ENCODE measurements at places on chromosomes 16 and 17. TPM values are rescaled to one million over a fixed set of nuclear protein-coding genes. Genes with fewer than 3 reads are reported as not detected.

Gene GLTPD2
- 15.1 TPM for total RNA-seq

Gene C1QTNF8
- total RNA-seq, result not detected

Gene KRTAP2-3
- not detected for total RNA-seq

Gene DNAH9
- total RNA-seq, result under 0.01 TPM

Gene FA2H
- 0.14 TPM for total RNA-seq

Gene SSTR5
- total RNA-seq, result not detected

Gene SP2
- total RNA-seq, result 2.2 TPM

GRCh38 chr16:78386557-78387324 lies 287.3 kb downstream of the WWOX start:
- H3K27me3 ChIP-seq, result no peaks in the 10 kb centered on the region
- no peaks in the 10 kb centered on the region for H3K36me3 ChIP-seq
- no peak overlapping the region for H3K27ac ChIP-seq
- H3K4me1 ChIP-seq, result peaks cover 3% of the 10 kb centered on the region

- no peaks in the 10 kb centered on the region for H3K27me3 ChIP-seq
- no peak overlapping the region for H3K4me3 ChIP-seq
- H3K4me1 ChIP-seq, result no peaks in the 10 kb centered on the region
- H3K27ac ChIP-seq, result no peak overlapping the region
Measured at GRCh38 chr16:82655720-82656490, 29.1 kb downstream of the CDH13 start.

- H3K36me3 ChIP-seq, result no peaks in the 10 kb centered on the region
- H3K4me3 ChIP-seq, result no peak overlapping the region
- no peaks in the 10 kb centered on the region for H3K27me3 ChIP-seq
- DNase-seq, result no peak
- peaks cover 11% of the 10 kb centered on the region for H3K4me1 ChIP-seq
- peak overlapping the region; percentile 14 for H3K27ac ChIP-seq
Measured at GRCh38 chr16:76879420-76879819, 311.6 kb upstream of the MON1B start.

DNA sequence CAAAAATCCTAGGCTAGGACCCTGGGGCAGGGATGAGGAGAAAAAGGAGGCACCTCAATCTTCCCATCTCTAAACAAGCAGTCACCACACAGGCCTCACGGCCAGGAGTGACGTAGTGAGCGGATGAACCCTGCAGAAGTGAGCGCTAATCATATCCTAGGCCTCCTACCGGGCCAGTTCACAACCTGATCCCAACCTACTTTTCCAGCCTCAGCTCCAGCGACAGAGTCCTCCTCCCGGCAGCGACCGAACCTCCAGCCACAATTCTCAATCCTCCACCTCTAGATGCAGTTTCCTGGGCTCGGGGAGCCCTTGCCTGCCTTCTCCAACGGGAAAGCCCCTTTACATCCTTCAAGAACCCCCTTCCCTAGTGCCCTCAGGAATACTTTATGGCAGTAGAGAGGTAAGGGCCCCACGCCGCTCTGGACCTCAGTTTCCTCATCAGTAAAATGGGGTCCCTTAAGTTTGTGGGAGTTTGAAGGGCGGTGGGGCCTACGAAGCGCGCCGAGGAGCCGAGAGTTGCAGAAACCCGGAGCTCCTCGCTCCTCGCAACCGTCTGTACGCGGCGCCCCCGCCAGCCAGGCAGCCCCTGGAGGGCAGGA lies 1.4 kb downstream of the ZNF668 start:
- H3K4me1 ChIP-seq, result peaks cover 22% of the 10 kb centered on the region
- DNase-seq, result no peak
- peak overlapping the region; percentile 94 for H3K4me3 ChIP-seq
- peaks cover 4% of the 10 kb centered on the region for H3K36me3 ChIP-seq

DNA sequence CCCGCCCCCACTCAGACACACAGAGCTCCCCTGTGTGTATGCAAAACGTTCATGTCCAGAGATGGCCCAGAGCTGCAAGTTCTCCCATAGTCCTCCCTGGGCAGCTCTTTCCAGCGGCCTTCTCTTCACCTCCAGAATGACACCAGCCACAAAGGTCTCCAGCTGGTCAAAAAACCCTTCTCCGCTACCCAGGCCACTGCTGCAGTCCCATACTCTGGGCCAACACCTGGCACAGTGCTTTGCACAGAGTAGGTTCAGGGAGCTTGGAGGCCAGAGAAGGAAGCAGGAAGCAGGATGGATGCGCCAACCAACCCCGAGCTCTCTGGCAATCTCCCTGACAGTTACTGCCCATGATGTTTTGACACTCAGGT lies 1.1 kb upstream of the STAT5B start:
- H3K4me3 ChIP-seq, result no peak overlapping the region
- no peaks in the 10 kb centered on the region for H3K27me3 ChIP-seq
- H3K4me1 ChIP-seq, result peaks cover 29% of the 10 kb centered on the region
- no peaks in the 10 kb centered on the region for H3K36me3 ChIP-seq
- H3K27ac ChIP-seq, result peak overlapping the region; percentile 99
- DNase-seq, result no peak

- no peak overlapping the region for H3K27ac ChIP-seq
- no peak overlapping the region for H3K4me3 ChIP-seq
- no peak for DNase-seq
- no peaks in the 10 kb centered on the region for H3K27me3 ChIP-seq
Measured at GRCh38 chr17:47867813-47868533, 17.0 kb upstream of the SP6 start.

- no peak for DNase-seq
- H3K27ac ChIP-seq, result no peak overlapping the region
- H3K4me1 ChIP-seq, result no peaks in the 10 kb centered on the region
- H3K4me3 ChIP-seq, result no peak overlapping the region
- no peaks in the 10 kb centered on the region for H3K36me3 ChIP-seq
Measured at GRCh38 chr17:36689089-36689667, 87.8 kb downstream of the MRM1 start.

DNA sequence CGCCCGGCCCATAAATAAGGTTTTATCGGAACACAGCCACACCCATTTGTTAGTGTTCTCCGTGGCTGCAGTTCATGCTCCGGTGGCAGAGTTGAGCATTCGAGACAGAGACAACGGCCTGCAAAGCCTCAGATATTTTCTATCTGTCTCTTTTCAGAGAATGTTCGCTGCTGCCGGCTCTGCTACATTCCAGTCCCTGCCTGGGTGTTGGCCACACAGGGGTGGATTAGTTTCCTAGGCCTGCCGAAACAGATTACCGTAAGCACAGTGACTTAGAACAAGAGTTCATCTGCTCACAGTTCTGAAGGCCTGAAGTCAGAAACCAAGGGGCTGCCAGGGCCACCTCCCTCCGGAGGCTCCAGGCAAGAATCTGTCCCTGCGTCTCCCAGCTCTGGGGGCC lies 19.1 kb upstream of the GSG1L start:
- no peaks in the 10 kb centered on the region for H3K36me3 ChIP-seq
- no peak overlapping the region for H3K4me3 ChIP-seq
- peaks cover 9% of the 10 kb centered on the region for H3K4me1 ChIP-seq
- no peaks in the 10 kb centered on the region for H3K27me3 ChIP-seq
- no peak overlapping the region for H3K27ac ChIP-seq

DNA sequence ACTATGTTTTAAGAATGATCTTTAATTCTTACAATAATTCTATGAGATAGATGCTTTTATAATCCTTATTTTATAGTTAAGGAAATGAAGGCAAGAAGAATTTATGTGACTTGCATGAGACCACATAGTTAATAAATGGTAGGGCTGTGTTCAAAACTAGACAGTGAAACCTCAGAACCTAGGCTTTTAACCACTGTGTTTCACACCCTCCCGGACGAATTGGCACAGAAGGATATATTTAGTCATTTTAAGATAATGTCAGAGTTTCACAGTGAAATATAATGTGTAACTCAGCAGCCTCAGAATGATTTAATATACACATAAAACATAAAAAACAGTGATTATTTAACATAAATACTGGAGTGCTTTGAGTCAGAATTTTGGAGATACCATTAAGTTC lies 57.0 kb downstream of the NSRP1 start:
- no peaks in the 10 kb centered on the region for H3K4me1 ChIP-seq
- peaks cover 8% of the 10 kb centered on the region for H3K36me3 ChIP-seq
- no peaks in the 10 kb centered on the region for H3K27me3 ChIP-seq
- DNase-seq, result no peak

DNA sequence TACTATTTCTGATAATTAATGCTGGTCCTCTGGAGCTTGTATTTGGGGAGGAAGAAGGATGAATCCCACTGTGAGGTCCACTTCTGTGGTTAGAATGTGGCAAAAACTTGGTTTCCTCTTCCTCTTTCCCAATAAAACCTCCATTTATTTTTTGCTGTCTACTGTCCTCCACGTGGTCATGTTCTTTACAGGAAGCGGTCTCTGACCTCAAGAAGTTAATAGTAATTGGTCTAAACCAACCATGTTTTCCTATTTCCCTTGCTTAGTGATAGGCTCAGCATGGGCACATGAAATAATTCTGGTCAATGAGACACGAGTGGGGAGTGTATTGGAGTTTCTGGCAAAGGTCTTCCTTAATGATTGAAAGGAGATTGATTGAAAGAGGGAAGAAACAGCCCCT lies 33.9 kb downstream of the CHP2 start:
- no peaks in the 10 kb centered on the region for H3K36me3 ChIP-seq
- no peak overlapping the region for H3K27ac ChIP-seq
- no peak overlapping the region for H3K4me3 ChIP-seq
- no peak for DNase-seq

GRCh38 chr17:64216338-64217248 lies 46.5 kb downstream of the TEX2 start:
- H3K4me1 ChIP-seq, result peaks cover 20% of the 10 kb centered on the region
- DNase-seq, result peak; percentile 73
- no peak overlapping the region for H3K4me3 ChIP-seq
- no peaks in the 10 kb centered on the region for H3K27me3 ChIP-seq
- H3K27ac ChIP-seq, result peak overlapping the region; percentile 72
- H3K36me3 ChIP-seq, result peaks cover 10% of the 10 kb centered on the region

DNA sequence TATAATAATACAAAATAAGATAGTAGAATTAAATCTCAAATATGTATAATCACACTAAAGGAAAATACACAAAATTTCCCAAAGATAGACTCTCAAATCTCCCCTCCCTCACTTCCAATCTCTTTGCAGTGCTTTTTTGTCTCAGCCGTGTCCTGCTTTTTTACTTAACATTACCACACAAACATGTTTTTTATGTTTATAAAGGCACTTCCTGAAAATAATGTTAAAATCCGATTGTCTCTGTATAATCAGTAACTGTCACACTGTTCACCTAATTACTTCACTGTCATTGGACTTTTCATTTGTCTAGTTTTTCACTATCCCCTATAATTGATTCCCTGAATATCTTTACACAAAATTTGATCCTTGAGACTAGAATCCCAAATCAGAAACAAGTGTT lies 38.2 kb upstream of the ALDH3A2 start:
- no peaks in the 10 kb centered on the region for H3K27me3 ChIP-seq
- H3K27ac ChIP-seq, result no peak overlapping the region
- H3K4me3 ChIP-seq, result no peak overlapping the region
- no peaks in the 10 kb centered on the region for H3K4me1 ChIP-seq
- no peaks in the 10 kb centered on the region for H3K36me3 ChIP-seq

DNA sequence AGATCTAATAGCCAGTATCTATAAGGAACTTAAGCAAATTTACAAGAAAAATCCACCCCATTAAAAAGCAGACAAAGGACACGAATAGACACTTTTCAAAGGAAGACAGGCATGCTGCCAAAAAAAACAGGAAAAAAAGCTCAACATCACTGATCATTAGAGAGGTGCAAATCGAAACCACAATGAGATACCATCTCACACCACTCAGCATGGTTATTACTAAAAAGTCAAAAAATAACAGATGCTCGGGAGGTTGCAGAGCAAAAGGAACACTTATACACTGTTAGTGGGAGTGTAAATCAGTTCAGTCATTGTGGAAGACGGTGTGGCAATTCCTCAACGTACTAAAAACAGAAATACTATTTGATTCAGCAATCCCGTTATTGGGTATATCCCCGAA lies 9.6 kb downstream of the STX8 start:
- no peak for DNase-seq
- no peaks in the 10 kb centered on the region for H3K27me3 ChIP-seq
- H3K4me1 ChIP-seq, result peaks cover 2% of the 10 kb centered on the region
- peaks cover 6% of the 10 kb centered on the region for H3K36me3 ChIP-seq

DNA sequence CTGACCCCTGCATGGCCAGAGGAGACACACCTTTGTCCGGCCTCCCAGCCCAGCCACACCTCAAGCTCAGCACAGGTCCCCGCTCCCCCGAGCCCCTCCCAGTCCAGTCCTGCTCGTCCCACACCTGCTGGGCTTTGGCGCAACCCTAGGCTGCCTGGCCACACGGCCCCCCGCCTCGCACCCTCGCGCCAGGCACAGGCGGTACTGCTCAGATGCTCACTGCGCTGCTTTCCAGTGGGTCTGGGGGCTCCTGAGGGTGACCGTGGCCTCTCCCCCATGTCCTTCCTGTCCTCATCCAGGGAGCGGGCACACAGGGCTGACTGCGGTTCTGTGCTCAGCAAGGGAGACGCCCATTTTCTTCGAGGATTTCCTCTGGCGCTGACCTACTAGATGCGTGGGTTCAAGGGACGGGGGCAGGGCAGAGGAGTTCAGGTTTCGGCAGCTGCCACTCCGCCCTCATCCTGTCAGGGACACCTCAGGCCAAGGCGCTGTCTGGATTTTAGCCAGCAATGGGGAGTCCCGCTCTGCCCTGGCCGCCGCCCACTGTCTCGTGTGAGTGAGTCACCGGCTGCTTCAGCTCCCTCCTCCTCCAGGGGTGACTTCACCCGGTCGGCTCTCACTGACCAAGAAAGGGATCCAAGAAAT lies 118.0 kb upstream of the ZNF469 start:
- no peak overlapping the region for H3K27ac ChIP-seq
- H3K4me1 ChIP-seq, result no peaks in the 10 kb centered on the region
- no peak overlapping the region for H3K4me3 ChIP-seq
- DNase-seq, result no peak

DNA sequence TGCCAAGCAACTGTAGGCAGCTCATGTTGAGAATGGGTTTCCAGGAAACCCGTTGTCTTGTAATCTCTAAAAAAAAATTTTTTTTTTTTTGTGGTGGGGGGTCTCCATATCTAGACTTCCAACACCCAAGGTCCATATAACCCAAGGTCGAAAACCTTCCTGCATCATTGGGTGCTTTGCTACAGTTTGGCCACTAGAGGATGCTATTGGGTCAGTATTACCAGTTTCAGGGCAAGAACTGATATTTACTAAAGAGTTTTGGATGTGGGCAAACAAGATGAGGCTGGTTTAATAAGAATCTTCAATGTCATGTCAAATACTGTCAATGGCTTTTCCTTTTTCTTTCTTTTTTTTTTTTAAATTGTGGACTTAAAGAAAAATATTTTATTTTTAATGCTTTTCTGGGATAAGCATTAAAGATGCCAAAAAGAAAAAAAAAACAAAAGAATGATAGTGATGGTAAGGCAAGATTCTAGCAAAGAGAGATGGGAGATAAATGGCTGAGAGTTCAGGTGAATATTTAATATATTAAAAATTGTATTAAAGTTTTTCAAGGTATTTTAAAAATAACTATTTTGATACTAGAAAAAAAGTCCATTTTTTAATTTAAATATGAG lies 62.2 kb downstream of the DHRS7C start:
- no peaks in the 10 kb centered on the region for H3K27me3 ChIP-seq
- no peaks in the 10 kb centered on the region for H3K4me1 ChIP-seq
- H3K27ac ChIP-seq, result no peak overlapping the region

- no peaks in the 10 kb centered on the region for H3K36me3 ChIP-seq
- no peak overlapping the region for H3K27ac ChIP-seq
- H3K4me3 ChIP-seq, result no peak overlapping the region
- no peak for DNase-seq
- H3K4me1 ChIP-seq, result no peaks in the 10 kb centered on the region
- no peaks in the 10 kb centered on the region for H3K27me3 ChIP-seq
Measured at GRCh38 chr16:71840052-71840451, 5.7 kb upstream of the ATXN1L start.

GRCh38 chr17:73157521-73157890 lies 7.3 kb upstream of the SSTR2 start:
- no peak overlapping the region for H3K27ac ChIP-seq
- no peaks in the 10 kb centered on the region for H3K27me3 ChIP-seq
- no peak overlapping the region for H3K4me3 ChIP-seq
- H3K4me1 ChIP-seq, result peaks cover 9% of the 10 kb centered on the region
- DNase-seq, result no peak
